ENCODE measurements at places on chromosomes 6 and 20. TPM values are rescaled to one million over a fixed set of nuclear protein-coding genes. Genes with fewer than 3 reads are reported as not detected.

DNA sequence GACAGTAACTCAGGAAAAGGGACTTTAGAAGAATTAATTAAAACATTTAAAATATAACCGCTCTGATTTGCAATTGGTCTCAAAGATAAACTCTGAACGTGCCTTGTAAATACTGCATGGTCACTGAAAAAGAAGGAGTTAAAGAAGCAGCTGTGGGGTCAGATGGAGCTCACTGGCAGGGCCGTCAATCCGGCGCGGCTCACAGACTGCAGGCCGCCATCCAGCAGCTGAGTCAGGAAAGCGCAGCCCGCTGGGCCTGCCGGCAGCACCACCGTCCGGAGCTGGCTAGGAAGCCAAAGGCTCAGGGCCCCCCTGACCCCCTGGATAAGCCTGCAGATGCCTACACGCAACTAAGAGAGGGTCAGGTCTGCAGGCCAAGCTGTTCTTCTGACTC, 54.2 kb upstream of the FRMD1 start:
- DNase-seq: no peak

DNA sequence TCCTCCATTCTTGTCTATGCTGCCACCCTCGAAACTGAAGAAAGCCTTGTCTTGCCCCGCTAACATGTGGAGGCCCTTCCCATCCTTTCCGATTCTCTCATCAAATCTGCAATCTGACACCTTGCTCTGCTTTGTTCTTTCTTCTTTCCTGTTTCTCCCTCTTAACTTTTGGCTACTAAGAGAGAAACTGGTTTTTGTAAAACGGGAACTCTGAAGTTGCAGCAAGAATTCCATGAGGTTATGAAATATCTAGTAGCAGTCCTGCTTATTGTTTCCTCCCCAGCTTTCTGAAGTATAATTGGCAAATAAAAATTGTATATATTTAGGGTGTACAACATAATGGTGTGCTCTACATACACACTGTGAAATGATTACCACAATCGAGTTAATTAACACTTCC, 80.2 kb downstream of the MAP7 start:
- no peak for DNase-seq

GRCh38 chr20:4305091-4305490, 289.7 kb upstream of the RNF24 start:
- no peak for DNase-seq

GRCh38 chr6:159257846-159258245, 88.6 kb downstream of the FNDC1 start:
- DNase-seq: no peak

GRCh38 chr6:17871189-17871519, 116.3 kb downstream of the KIF13A start:
- no peak for DNase-seq

DNA sequence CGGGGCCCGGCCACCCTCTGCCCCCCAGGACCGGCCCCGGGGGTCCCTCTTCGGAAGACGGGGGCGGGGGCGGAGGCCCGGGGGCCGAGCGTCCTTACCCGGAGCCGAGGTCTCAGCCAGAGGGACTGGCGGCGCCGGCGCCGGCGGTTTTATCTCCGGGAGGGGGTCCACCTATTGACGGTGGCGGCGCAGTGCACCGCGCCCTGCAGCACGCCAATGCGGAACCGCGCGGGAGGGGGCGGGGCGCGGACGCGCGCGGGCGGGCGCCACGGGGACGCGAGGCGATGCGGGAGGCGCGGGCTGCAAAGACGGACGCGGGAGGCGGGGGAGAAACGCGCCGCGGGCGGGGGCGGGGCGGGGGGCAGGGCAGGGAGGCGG, at the start of gene EEF1A2:
Gene EEF1A2 (minus strand): TSS at position 124 of the 378 bp plus-strand sequence. CDS start 1,320 bp downstream, outside the sequence.
- DNase-seq: peak; percentile 54

GRCh38 chr6:360764-361373, 30.7 kb upstream of the IRF4 start:
- DNase-seq: no peak

DNA sequence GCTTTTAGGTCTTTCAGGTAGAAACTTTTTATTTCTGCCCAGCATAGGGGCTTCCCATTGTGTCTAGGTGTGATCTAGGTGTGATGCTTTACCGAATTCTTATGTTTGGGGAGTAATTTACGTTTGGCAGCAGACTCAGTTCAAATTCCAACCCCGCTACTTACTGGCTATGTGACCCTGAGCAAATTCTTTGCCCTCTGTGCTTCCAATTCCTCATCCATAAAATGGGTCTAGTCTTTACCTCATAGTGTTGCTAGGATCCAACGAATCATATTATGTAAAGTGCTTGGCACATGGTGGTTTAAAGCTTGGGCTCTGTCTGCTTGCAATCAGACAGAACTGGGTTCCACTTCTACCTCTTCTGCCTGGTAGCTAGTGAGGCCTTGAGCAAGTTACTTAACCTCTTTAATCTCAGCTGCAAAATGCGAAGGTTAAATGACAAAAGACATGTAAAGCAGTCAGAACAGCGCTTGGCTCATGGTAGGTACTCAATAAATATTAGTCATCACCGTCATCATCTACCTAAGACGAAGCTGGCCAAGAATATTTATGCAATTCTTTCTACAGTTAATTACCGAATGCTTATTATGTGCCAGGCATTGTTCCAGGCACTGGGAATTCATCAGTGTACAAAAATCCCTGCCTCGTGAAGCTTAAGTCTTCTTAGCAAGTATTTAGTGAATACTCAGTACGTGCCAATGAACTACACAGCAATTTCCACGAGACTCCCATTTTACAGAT, 1.0 kb downstream of the NSFL1C start:
- DNase-seq: no peak

DNA sequence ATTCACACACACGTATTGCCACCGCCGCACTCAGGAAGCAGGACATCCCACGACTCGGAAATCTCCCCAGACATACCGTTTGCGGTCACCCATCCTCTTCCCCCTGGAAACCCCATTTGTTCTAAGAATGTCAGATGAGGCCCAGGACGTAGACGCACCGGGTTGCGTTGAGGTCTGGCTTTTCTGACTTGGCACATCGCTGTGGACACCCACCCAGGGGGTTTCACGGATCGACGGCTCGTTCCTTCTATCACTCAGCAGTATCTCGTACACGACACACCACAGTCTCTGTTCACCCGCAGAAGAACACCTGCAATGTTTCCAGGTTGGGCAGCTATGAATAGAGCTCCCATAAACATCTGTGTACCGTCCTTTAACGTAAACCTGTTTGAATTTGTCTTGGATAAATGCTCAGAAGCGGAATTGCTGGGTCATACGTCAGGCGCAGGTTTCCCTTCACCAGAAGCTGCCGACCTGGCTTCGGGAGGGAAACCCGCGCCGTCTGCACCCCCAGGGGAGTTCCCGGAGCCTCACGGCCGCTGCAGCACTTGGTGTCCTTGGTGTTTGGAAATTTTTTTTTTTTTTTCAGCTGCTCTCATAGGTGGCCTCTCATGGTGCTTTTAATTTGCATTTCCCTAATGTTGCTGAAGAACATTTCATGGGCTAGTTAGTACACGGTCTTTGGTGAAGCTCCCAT, 9.3 kb upstream of the EEF1A2 start:
- DNase-seq: no peak

DNA sequence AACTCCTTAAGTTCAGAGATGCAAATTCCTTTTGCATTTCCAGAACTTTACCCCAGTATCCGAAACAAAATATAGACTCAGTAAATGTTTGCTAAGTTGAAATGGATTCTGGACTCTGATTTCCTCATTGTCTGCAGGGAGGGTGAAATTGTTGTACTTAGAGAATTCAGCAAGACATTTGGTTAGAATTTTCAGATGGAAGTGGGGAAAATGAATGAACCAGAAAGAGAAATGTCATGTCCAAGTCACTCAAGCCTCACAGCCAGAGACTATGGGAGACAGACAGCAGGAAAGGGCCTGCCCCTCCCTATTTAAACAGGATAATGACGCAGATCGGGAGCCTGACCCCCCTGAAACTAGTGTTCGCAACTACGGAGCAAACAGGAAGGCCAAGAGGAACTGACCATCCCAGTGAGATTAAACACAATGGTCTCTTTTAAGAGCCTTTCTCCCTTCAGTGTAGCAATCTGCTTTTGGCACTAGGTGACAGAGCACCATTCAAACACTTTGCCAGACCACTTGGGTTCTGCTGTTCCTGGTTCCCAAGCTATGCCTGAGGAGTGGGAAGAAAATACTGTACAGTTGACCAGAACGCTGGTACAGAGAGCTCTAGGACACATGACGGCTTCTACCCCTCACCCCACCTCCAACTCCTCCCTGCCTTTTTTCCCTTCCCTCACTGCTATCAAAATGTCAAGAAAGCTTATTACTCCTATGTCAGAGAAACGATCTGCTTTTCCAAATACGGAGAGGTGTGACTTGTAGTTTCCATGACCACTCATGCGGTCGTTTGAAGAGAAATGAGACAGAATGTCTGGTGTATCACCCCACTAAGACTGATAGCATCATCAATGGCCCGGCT, 13.7 kb downstream of the NEDD9 start:
- DNase-seq: no peak

The CALHM5 gene
- total RNA-seq: not detected

The PI3 gene
- total RNA-seq: not detected

The RPS18 gene
- 3,409 TPM for total RNA-seq

The PRR18 gene
- total RNA-seq: not detected

The RBCK1 gene
- total RNA-seq: 156 TPM
